Right renal cortex interstitium (tissue), 3 donors: ENCODE measurements at places on chromosomes 5 and 9. TPM values are rescaled to one million over a fixed set of nuclear protein-coding genes. Genes with fewer than 3 reads are reported as not detected.

Gene ANKRD55
- polyA plus RNA-seq = 1.3 TPM

Gene FAM153A
- 0.14 TPM for polyA plus RNA-seq

Gene SKP2
- polyA plus RNA-seq = 43.4 TPM

DNA sequence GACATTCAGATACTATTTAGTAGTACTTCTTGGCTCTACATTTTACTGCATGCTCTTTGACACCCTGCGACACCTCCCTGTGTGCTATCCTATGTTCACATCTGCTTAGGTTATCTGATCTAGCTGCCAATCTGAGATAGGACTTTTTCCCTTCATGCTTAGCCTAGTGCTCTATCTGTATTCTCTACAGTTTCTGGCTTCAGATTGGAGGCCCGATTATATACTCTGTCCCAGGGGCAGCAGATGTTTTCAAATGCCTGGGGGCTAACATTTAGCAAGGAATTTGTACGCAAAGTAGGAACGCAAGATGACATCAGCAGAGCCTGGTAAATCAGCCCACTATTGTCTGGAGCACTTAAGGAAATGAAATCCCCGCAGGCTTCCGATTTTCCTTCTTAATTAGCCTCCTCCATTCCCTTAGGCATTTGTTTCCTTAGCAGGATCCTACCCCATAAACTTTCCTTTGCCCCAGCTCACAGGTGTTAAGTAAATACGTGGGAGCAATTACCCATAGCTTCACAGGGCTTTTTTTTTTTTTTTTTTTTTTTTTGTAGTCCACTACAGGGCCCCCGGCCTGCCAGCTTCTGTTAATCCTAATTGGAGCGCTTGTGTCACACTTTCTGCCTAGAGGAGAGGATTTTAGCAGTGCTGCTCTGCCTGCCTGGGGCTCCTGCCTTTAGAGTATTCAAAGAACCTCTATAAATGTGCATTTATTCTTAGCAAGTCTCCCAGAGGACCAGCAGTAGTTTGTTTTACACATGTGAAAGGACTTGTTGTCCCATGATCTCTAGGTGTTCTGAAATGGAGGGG lies 61.1 kb upstream of the LPAR1 start:
- DNase-seq = no peak

GRCh38 chr9:33143241-33143661 lies 23.9 kb downstream of the B4GALT1 start:
- DNase-seq = no peak

DNA sequence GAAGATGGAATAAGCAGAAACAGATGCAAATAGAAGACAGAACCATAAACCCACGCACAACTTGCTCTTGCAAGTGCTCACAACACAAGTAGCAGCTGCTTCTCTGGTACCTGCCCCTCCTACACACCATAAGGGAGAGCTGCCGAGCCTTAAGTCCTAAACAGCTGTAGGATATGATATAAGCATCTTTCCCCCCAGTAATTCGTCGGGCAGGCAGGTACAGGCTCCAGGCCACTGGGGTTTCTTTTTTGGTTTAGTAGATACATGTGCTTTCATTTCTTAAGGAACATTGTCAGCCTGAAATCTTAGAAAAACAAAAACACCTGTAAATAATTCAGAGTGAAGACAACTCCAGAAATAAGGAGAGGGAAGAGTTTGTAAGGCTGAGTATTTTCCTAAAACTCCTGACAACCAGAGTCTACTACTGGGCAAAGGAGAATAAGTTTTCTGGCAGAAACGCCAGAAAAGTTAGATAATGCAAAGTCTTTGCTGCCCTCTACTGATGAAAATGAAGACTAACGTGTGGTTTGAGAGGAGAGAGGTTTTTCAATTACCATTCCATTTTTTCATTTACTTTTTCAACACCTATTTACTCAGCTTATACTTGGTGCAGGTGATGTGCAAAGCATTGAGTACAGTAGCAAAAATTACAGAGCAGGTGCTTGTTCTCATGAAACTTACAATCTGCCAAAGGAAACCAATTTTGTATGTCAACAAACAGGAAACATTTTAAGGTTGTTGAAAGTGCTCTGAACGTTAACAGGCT lies 20.1 kb upstream of the TCERG1 start:
- DNase-seq = no peak
